Renal cortical epithelial cell (primary cell): ENCODE measurements at places on chromosomes 6 and 20. TPM values are rescaled to one million over a fixed set of nuclear protein-coding genes. Genes with fewer than 3 reads are reported as not detected.

DNA sequence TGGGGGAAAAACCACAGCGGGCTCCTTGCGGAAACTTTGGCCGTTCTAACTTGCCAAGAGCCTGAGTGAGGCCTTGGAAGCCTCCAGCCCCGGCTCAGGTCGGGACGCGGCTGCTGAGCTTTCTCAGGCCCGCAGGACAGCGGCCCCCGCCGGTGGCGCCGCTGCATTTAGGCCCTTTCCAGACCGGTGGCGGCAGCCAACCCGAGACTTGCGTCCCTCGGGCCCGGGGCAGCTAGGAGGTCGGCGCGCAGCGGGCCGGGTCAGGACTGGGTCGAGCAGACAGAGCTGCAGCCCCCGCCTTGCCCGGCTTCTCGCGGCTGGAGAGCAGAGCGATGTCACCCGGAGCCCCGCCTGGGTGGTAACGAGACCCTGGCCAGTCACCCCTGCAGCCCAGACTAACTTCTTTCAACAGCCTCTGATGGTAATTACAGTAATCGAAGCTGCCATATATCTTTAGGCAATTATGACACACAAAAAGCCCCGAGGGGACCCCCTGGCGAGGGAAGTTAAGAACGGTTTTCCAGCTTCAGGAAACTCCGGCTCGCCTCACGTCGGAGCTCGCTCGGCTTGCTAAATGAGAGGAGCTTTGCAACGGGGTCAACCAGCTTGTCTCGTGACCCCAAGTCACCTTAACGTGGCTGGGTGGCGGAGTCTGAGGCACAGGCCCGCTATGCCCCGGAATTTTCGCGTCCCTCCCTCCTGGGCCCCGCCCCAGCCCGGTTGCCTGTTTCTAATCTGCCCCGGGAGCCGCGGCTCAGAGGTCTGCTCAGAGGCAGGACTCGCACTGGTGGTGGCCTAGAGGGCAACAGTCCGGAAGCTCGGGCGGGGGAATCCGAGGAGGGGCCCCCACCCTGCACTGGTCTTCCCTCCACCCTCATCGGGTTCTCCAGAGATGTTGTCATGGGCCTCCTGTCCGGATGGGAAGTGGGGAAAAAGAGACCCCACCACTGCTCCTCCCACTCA lies 3.0 kb downstream of the NR2E1 start:
- peak; percentile 11 for DNase-seq

DNA sequence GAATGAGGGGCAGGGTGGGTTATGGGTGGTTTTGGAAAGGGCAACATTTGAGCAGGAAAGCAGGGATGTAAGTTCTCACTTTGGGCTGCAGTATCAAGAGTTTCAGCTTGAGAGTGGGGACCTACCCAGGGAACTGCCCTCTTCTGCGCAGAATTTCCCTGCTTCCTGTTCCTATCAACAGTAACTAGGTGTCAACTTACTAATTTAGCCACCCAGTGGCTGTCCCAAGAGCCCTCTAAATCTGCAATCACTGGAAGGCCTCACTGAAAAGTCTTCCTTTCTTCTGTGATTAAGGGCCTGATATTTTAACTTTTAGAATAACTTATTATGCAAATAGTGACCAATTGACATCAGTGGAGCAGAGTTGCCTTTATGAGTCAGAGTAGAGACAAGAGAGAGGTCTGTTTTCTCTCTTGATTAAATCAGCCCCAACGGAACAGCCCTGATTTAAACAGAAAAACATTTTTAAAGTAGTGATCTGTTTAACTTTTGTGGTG lies 118.2 kb upstream of the RIPOR2 start:
- no peak for DNase-seq

ADGRB3 gene
- total RNA-seq, result under 0.01 and 0.05 TPM in 2 replicates

DNA sequence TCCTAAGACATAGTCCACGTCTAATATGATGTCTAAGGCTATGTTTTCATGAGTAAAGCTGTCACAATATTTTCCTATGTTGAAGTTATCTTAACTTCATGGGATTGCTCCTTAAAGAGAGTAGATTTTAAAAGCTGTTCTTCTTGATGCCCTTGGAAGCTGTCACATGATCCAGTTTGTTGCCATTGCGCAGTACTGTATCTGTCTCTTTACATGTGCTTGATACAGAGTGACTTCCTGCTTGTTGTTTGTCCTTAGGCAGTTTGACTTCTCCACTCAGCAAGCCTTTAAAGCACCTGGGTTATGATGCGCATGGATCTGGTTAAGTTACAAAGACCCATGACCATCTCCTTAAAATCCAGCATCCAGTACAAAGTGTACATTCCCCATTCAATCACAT lies 85.4 kb downstream of the CDYL start:
- no peak for DNase-seq

GRCh38 chr20:56537997-56538396 lies 5.0 kb downstream of the FAM209B start:
- no peak for DNase-seq

- peak; percentile 95 for DNase-seq
These were observed 145.8 kb downstream of the PLCB4 start for GRCh38 chr20:9214685-9215084.

DNA sequence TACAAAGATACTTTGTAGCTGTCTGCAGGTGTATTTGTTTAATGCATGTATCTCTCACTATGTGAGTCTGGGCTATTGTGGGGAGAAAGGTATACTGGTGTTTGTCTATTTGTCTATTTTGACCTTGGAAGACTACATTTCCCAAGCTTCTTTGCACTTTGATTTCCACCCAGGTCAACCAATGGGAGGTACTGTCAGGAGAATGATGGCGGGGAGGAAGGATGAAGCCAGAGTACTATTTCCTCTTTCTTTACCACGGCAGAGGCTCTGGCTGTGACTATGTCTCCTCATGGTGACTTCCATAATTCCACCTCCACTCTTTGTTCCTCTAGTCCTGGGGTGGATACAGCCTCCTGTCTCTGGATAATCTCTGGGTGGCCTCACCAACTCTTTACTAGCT lies 23.1 kb downstream of the LBP start:
- no peak for DNase-seq

SYCP2L gene
- total RNA-seq, result 0.35 and 0.52 TPM in 2 replicates

- no peak for DNase-seq
These were observed 8.1 kb upstream of the AP5S1 start for GRCh38 chr20:3812259-3812681.

DNA sequence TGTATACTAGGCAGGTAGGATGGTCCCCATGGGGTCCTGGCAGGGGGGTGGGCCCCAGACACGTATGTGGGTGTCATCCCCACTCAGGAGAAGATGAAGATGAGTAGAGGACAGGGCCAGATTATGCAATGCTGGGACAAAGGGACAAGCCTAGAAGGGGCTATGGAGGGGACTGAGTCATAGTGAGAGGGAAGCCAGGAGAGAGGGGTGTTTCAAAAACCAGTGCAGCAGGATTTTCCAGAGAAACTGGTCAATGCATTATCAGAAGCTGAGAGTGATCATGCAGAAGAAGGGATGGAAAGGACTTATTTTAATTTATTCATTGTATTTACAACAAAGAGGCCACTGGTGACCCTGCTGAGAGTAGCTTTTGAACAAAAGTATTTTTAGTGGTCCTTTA lies 74.0 kb downstream of the PPP1R3G start:
- no peak for DNase-seq

DNA sequence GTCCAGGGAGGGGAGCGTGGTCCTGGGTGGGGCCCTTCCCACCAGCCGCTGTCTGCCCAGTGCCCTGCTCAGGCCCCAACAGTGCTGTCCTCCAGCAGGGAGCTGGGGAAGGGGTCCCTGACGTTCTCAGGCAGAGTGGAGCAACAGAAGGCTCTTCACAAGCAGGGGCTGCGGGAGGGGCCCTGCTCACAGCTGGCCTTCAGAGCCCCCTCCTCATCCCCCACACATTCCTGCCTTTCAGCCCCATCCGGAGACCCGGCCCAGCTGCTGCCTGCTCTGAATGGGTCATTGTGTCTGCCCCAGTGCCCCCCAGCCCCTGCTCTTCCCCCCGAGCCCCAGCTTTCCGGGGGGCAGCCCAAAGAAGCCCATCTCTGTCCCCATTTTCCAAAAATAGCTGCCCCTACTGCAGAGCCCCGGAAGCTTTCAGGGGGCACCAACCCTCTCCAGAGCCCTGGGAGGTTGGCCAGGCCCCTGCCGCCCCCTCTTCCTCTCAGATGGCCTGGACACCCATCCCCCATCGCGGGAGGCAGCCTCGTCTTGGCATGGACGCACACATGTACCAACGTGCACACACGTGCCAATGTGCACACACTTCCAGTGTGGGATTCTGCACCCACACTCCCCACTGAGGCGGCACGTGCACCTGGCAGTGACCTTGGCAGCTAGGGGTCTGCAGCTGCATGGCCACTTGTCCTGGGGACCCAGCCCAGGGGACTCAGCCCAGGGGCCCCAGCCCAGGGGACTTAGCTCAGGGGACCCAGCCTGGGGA lies 3.7 kb downstream of the COL20A1 start:
- no peak for DNase-seq

SEL1L2 gene
- total RNA-seq, result not detected in 2 replicates

CST1 gene
- total RNA-seq, result not detected in 2 replicates

DNA sequence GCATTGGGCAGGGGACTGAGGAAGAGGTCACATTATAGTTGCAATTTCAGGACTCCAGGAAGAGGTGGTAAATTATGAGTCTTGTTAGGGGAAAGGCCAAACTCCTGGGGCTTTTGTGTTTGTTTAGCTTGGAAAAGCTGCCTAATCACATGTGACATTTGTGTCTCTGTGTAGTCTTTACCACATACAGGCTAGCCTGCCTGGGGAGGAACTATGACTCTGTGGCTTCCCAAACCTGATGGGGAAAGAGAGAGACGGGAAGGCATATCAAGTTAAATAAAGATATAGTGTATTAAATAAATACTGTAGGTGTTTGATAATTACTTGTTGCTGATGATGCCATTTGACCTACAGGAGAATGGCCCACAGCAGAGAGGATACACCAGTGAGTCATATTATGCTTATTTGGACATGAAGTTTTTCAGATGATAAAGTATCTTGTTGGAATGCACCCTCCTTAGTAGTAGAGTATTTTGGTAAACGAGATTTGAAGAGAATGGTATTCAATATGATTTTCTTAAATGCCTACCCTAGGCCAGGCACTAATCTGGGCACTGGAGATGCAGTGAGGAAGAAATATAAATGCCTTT lies 4.0 kb downstream of the BLTP3A start:
- DNase-seq, result no peak

DNA sequence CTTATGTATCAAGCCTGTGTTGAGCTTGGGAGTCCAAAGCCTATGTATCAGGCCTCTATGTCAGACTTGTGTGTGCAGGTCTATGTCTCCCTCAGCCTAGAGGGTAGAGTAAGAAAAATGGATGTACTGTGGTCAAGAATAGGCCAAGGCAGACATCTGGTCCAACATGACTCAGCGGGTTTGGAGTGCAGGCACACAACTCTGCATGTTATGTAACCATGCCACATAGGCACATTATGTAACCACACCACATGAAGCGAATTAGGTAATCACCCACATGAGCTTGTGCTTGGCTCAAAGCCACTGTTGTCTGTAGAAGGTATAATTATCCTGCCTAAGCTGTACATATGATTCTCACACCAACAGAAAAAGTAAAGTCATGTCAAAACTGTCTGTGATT lies 1190.5 kb upstream of the EYS start:
- peak; percentile 4 for DNase-seq
